SK-N-DZ (cell line): ENCODE measurements at places on chromosomes 5 and 9.
A peak's percentile ranks its signal among the peaks of the same experiment; 100 is the strongest.

GRCh38 chr5:79357398-79357797 lies 121.5 kb downstream of the JMY start:
- no peak for DNase-seq

GRCh38 chr9:86705490-86705889 lies 241.8 kb downstream of the GAS1 start:
- DNase-seq: no peak

DNA sequence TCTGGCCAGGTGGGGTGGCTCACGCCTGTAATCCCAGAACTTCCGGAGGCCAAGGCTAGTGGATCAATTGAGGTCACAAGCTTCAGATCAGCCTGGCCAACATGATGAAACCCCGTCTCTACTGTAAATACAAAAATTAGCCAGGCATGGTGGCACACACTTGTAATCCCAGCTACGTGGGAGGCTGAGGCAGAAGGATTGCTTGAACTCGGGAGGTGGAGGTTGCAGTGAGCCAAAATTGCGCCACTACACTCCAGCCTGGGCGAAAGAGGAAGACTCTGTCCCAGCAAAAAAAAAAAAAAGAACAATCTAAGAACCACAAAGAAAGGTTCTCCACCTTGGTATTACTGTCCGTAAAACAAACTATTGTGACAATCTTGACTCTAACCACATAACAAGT lies 9.7 kb downstream of the MYO10 start:
- no peak for DNase-seq

DNA sequence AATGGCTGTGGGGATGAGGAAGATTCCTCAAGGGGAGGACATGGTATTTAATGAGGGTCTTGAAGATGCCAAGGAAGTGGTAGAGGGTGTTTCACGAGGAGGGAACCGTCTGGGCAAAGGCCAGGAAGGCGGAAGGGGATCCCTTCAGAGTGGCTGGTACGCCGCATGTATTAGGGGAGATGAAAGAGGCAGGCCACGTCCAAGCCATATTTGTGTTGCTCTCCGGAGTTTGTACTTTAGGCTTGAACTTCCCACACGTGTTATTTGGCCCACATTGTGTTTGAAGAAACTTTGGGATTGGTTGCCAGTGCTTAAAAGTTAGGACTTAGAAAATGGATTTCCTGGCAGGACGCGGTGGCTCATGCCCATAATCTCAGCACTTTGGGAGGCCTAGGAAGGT lies 1.2 kb downstream of the FXN start:
- no peak for DNase-seq

DNA sequence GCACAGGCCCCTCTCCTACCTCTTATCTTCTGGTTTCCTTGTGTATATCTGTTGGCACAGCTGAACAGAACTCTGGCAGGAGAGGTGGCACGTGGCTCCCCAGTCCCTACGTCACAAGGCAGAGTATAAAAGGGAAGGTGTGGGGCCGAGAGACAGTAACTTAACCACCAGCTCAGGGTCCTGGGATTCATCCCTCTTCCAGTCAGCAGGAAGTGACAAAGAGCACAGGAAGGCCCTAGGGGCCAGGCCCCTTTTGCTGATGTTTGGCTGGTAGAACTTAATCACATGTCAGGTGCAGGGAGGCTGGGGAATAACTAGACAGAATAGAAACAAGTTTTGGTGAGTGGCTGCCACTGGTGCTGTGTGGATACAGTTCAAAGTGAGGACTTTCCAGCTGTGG lies 4.5 kb upstream of the ICE1 start:
- DNase-seq: no peak

GRCh38 chr5:108111736-108112135 lies 270.2 kb downstream of the FBXL17 start:
- DNase-seq: no peak

DNA sequence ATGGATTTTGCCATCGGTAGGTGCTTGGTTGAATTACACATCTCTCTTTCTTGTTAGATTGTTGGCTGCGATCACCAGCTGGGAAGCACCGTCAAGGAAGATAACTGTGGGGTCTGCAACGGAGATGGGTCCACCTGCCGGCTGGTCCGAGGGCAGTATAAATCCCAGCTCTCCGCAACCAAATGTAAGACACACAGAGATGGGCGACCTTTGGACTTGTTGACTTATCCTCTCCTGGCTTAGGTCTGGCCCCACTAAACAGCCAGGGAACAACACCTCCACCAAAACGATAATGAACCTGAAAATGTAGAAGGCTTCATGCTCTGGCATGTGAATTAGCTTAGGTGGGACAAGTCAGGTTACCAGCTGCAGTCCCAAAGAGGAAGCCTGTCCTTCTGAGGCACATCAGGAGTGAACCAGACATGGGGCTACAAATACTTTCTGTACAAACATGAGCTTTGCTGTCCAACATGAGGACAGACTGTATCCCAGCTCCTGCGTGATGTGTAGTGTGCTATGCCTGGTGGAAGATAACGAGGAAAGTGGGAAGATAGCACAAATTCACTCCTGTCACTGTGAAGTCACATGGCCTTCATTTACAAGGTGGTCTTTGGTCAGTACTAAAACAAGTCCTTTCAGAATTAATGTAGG lies 148.4 kb downstream of the ADAMTSL1 start:
- DNase-seq: no peak

- DNase-seq: no peak
Measured at GRCh38 chr5:63070001-63070400, 491.4 kb downstream of the LRRC70 start.

DNA sequence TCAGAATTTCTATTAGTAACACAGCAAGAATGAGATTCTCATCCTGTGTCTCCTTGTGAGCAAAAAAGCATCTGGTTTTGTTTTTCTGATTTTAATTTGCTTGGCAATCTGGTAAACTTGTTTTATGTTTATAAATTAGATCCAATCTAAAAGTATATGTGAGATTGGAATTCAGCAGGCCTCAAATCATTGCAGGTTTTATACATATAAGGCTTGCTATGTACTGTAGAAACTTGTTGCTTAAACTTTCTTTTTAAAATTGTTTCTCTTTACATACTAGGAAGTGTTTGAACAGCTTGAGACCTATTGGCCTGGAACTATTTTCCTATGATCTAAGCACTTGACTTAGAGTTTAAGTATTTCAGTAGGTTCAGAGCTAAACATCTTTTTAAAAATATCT lies 1037.8 kb downstream of the NR2F1-AS1 start:
- DNase-seq: no peak

DNA sequence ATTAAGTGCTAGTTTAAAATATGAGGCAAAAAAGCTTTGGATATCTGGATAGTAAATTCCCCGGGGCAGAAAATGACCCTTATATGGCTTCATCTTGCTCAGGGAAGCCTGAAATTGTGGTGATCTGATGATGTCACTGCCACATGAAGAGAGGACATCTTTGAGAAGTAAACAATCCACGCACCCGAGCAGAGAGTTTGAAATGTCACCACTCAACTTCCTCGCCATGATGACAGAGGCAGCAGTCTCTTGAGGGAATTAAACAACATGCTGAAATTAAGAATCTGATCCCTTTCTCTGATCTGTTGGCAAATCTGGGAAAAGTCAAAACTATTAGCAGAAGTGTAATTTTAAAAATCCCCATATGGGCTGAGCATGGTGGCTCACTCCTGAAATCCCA lies 110.0 kb downstream of the TLE1 start:
- DNase-seq: no peak

DNA sequence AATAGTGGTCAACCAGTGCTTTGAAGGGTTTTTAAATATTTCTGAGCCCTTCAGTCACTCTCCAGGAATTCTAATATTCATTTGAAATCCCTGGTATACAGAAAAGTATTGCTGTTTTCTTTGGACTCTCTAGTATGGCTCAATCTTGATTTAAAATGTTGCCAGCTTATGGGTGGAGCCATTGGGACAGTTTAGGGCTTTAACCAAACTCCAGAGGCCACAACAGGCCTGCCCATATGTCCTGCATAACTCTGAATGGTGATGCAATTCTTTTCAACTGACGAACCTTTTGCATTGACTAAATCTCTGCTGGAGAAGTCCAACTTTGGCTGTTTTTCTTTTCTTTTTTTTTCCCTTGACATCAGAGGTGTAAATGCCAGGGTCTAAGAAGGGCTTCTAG lies 10.3 kb upstream of the ANKHD1 start:
- no peak for DNase-seq

GRCh38 chr9:69599232-69599971 lies 72.8 kb downstream of the APBA1 start:
- DNase-seq: no peak

DNA sequence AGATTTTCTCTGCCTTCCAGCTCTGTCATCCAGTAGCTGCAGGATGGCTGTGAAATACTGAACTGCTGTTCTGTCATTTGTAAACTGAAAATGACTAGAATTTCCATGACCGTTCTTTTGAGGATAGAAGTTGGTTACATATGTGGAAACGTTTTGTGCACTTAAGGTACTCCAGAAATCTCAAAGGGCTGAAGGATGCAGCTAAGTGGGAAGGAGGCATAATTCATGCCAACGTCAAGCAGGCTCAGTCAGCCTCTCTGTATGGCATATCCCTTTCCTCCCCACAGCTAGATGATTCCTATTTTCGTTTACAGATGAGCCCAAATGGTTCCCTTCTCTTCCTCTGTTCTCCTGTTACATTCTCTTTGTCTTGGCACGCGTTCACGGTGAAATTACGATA lies 257.6 kb downstream of the FBXL7 start:
- no peak for DNase-seq

- DNase-seq: no peak
Measured at GRCh38 chr9:18951936-18952335, 81.1 kb downstream of the SAXO1 start.

DNA sequence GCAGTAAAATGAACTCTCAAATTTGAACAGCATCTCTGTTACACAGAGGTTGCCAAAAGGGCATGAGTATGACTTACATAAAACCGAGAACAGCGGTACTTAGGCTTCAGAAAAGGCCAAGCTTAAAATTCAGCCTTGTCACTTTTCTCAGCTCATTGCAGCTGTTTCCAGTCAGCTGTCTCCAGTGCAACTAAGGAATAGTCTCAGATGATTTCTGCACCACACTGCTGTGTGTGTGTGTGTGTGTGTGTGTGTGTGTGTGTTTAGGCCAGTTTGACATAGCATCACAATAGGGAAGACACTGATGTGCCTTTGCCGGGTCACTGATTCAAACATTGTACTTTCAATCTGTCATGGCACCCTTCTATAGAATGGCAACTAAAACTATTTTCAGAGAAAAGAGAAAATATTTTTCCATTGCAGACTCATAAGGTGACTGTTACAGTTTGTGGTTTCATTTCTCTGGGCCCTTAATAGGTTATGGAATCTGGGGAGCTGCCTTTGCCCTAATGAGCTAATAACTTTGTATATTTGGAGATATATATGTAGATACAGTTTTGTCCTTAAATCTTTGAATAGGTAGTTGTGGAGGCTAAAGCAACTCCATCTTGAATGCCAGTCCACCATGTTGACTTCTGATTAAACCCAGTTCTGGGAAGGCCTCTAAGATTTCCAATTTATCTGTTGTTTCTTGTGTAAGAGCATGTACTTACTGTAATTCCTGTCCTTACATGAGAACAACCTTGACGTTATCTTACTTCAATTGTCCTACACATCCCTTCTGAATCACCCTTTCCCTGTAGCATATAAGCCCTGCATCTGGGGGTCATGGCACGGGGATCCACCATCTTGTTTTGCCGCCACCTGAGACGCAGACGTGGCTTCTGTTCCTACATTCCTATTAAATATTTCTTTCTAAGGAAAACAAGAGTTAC lies 4.5 kb downstream of the LSM11 start:
- DNase-seq: no peak

DNA sequence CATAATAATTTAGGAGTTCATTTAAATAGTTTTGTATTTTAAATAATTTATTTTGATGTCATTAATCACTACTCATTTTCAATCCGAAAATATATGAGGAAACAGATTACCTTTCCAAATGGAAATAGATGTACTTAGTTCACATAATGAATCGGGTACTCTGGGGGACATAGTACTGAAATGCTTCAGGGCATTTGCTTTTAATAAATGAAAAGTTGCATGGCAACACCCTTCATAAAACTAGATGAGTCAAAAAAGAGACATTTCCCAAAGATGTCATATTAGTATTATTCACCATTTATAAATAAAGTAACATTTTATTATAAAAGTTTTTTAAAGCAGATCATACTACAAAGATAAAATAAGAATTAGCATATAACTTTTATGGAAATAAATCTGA lies 177.8 kb downstream of the MCTP1 start:
- no peak for DNase-seq

DNA sequence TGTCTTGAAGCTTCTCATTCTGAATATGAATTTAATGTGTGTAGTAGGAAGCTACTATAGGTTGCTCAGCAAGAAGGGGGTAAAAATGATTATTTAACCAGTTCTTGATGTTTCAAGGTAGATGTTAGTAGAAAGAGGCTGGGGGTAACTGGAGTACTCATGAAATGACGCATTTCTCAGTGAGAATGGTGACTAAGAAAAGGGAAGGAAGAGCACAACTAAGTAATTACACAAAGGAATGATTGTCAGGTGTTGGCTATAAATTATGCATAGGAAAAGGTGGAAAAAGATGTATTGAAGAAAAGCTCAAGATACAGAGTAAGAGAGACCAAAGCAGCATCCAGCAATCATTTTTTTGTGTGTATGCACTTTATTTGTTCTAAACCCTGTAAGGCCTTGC lies 1.4 kb upstream of the PSIP1 start:
- DNase-seq: no peak

DNA sequence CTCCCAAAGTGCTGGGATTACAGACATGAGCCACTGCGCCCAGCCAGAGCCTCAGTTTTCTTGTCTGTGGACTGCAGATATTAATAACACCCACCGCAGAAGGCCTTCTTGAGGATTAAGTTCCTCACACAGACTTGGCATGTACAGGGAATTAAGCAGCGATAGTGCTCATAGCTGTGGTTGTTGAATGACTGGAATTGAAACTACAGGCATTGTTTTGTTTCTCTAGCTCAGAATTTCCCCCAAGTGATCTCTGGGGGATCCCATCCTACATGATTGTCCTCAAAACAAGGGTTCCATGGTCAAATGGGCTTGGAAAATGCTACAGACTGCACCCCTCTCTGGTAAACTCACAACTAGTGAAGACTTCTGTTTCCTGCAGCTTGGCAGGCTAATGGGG lies 44.2 kb upstream of the TDRD7 start:
- DNase-seq: no peak

- DNase-seq: no peak
Measured at GRCh38 chr5:38758774-38759600, 86.8 kb upstream of the OSMR start.

DNA sequence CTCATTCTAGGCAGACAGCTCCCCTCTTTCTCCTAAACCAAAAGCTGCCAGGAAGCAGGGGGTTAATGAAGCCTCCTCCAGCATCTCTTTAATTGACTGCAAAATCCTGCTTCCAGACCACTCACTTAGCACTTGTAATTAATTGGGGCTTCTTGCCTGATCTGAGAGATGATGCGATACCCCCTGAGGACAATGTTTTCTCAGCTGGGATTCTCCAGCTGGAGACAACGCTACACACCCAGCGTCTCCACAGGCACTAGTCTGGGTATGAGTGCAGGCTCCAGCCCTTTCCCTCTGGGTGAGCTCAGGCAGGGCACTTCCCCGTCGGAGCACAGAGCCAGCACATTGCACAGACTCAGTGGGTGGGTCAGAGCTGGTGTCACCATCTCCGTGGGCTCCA lies 16.1 kb downstream of the CPLX2 start:
- DNase-seq: peak; percentile 63

GRCh38 chr5:56075361-56075760 lies 80.6 kb upstream of the IL6ST start:
- no peak for DNase-seq
